MCF 10A (cell line): ENCODE measurements at places on chromosomes 7 and 10.
A peak's percentile ranks its signal among the peaks of the same experiment; 100 is the strongest.

- no peaks in the 10 kb centered on the region for H3K27me3 ChIP-seq
- no peak overlapping the region for H3K4me3 ChIP-seq
- peaks cover 7% of the 10 kb centered on the region for H3K36me3 ChIP-seq
These were observed 2.4 kb downstream of the TLL2 start for GRCh38 chr10:96511044-96511945.

DNA sequence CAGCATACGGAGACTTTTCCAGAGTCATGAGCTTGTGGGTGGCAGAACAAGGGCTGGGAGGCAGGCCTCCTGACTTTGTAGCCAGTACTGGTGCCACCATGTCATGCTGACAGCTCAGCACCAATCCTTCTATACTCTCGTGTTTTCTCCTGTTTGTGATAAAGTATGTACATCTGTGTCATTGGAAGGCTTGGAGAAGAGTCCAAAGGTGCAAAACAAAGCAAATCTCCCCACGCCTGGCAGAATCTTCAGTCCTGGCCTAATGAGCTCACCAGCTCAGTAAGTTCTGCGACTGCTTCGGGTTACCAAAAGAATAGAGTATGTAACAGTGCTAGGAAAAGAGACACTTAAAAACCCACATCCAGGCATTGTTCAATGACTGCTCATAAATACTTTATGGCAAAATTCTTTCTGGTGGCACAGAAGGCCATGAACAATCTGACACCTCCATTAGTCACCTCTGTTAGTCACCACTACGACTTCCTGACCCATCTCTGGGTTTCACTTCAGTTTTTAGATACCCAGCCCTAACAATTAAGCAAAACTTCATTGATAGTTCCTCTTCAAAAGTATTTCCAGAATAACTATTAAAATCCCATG is 24.5 kb downstream of the STEAP1 start:
- no peaks in the 10 kb centered on the region for H3K27me3 ChIP-seq
- peaks cover 16% of the 10 kb centered on the region for H3K4me1 ChIP-seq
- peak; percentile 82 for DNase-seq
- peak overlapping the region; percentile 83 for H3K27ac ChIP-seq
- H3K36me3 ChIP-seq, result no peaks in the 10 kb centered on the region
- H3K4me3 ChIP-seq, result no peak overlapping the region

DNA sequence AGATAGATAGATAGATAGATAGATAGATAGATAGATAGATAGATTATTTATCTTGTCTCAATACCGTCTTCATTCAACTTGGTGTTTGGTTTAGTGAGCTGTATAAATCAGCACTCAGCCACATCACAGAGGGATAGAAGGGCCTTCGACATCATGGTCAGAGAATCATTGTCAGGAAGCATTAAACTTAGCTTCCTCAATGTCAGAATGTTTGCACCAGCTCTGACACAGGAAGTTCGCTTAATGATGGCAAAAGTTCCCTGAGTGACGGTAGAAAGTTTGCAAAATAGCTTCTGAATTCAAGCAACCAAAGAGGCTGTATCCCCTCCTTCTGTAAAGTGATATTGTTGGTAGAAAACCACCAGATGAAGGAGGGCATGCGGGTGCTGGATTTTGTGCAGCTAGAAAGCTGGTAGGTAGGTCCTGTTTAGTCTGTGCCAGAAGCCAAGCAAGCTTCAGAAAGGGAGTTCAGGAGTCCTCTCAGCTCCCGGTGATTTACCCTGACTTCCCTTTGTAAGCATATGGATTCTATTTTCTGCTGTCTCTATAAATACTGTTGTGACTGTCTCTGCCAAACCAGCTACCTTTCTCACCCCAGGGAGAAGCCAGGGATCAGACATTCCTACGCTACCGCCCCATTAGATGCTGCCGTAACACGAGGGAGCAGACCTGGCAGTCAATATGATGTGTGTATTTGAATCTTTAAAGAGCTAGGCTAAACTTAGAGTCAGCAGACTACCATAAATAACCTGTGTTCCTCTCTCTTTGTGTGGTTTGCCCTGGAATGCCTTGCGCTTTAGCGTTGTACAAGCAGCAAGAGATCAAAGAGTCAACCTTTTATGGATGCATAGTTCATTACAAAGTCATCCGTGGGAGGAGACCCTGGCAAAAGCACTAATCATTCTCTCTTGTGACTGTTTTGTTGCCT is 200.5 kb upstream of the KIAA1217 start:
- H3K36me3 ChIP-seq, result peaks cover 2% of the 10 kb centered on the region
- peak; percentile 13 for DNase-seq
- H3K27me3 ChIP-seq, result peaks cover 76% of the 10 kb centered on the region
- H3K4me1 ChIP-seq, result peaks cover 6% of the 10 kb centered on the region
- no peak overlapping the region for H3K27ac ChIP-seq

DNA sequence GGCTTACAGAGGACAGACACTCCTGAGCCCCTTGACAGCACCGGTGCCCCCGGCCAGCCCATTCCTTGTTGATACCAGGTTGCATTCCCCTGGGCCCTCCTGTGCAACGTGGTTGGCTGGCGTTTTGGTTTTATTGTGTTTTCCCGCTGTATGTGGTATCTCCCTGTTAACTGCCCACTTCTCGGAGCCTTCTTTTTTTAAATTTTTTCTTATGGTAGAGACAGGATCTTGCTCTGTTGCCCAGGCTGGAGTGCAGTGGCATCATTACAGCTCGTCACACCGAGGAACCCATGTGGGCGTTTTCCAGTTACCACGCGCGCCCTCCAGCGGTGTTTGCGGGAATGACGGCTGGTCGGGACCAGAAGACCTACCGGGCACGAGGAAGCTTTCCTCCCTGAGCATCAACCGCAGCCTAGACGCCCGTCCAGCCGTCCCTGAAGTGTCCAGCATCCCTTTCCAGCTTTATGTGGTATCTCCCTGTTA is 16.9 kb upstream of the ZFAND2A start:
- peak overlapping the region; percentile 54 for H3K4me3 ChIP-seq
- DNase-seq, result peak; percentile 63
- peaks cover 5% of the 10 kb centered on the region for H3K36me3 ChIP-seq

- H3K4me3 ChIP-seq, result no peak overlapping the region
- H3K27me3 ChIP-seq, result no peaks in the 10 kb centered on the region
- H3K4me1 ChIP-seq, result peaks cover 4% of the 10 kb centered on the region
These were observed 95.4 kb downstream of the CCDC3 start for GRCh38 chr10:12906051-12906541.
